Kidney epithelial cell (primary cell): ENCODE measurements at places on chromosomes 12 and 14.

DNA sequence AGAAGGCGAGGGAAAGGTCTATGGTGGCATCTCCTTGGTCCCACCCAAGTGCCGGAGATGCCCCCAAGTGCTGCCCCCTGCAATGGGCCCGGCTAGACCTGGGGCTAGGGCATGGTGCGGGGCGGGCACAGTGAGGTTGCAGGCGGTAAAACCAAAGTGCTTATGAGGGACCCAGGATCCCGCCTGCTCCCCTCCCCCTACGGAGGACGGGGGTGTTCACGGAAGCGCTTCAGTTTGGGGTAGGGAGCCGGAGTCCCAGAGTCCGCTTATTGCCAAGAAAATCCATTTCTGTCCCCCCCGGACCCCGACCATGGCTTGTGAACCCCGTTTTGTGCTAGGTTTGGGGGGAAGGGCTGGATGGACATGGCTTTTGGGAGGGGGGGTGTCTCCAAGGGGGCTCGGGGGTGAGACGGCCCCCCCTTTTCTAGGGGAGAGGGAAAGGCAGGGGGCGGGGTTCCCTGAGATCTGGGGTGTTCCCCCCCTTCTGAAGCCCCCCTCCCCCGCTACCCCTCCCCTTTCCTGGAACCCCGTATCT, 5.4 kb upstream of the GPR84 start:
- no peak for DNase-seq

- DNase-seq: no peak
Observed at GRCh38 chr14:92848887-92849286, 54.8 kb downstream of the GOLGA5 start.

- no peak for DNase-seq
Observed at GRCh38 chr12:23055004-23055403, 430.0 kb downstream of the ETNK1 start.

GRCh38 chr12:97003276-97003675, 96.2 kb downstream of the NEDD1 start:
- DNase-seq: no peak

DNA sequence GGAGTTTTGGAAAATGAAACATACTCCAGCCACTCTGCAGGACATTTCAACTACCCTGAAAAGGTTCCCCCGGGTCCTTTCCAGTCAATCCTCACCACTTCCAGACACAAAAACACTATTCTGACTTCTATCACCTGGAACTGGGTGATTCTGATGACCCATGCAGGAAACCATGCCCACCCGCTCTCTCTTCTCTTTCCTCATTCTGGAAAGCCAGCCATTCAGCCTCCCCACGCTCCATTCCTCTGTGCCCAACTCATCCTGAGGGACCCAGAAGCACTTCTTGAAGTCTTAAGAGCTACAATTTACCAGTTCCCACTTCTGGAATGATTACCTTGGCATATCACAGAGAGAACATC, 3.2 kb downstream of the CCDC88C start:
- no peak for DNase-seq
